ENCODE measurements at places on chromosomes 4 and X.
A peak's percentile ranks its signal among the peaks of the same experiment; 100 is the strongest.

GRCh38 chr4:37244583-37245390 is at the start of gene NWD2:
TSS of gene NWD2 (plus strand) at chr4:37244743. CDS start at chr4:37245068, 325 bp downstream.
- peak within 1 kb of the TSS; percentile 55 for H3K4me3 ChIP-seq
- H3K27me3 ChIP-seq = peaks cover 52% of the 10 kb centered on the region
- H3K36me3 ChIP-seq = no peaks in the 10 kb centered on the region
- DNase-seq = no peak

DNA sequence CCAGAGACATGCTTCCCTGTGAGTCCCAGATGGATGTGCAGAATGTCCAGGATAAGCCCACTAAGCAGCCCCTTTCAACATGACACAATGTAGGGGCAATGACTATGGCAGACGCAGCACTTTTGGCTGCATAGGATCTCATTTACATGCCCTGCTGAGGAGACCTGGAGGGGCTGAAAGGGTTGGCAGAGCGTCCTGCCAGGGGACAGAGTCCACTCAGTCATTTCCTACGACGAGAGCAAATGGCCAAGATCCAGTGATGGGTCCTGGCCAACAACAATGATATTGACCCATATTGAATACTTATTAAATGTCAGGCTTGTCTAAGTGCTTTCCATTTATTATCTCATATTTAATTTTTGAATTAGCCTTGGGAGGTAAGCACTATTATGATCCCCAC is 41.4 kb downstream of the LGI2 start:
- no peak overlapping the region for H3K27ac ChIP-seq
- H3K4me1 ChIP-seq = no peaks in the 10 kb centered on the region
- no peaks in the 10 kb centered on the region for H3K27me3 ChIP-seq
- DNase-seq = no peak
- no peak overlapping the region for H3K4me3 ChIP-seq

- H3K4me3 ChIP-seq = no peak overlapping the region
- H3K27ac ChIP-seq = no peak overlapping the region
- H3K4me1 ChIP-seq = no peaks in the 10 kb centered on the region
- no peaks in the 10 kb centered on the region for H3K27me3 ChIP-seq
These were observed 15.0 kb downstream of the BRCC3 start for GRCh38 chrX:155086202-155086840.

DNA sequence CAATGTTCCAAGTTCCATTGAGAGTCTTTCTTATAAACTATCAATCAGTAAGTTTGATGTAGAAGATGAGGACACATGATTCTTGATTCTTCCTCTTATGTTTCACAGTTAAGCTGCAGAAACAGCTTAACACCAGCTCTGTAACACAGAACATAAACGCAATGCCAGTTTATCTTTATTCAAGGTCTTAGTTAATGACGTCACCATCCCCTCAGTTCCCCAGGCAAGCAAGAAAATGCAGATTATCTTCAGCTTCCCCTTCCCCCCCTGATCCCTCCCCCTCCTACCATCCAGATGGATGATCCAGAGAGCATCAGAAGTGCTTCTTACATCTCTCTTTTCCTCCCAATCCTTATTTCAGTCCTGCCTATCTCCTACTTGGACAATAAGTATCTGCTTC is 4.4 kb upstream of the SH3RF1 start:
- no peak overlapping the region for H3K4me3 ChIP-seq
- no peaks in the 10 kb centered on the region for H3K36me3 ChIP-seq
- no peaks in the 10 kb centered on the region for H3K27me3 ChIP-seq
- DNase-seq = no peak

GRCh38 chr4:103948244-103949018 is 228.6 kb upstream of the TACR3 start:
- H3K27ac ChIP-seq = no peak overlapping the region
- H3K4me1 ChIP-seq = no peaks in the 10 kb centered on the region
- DNase-seq = no peak
